ENCODE measurements at places on chromosomes 3 and 15.

DNA sequence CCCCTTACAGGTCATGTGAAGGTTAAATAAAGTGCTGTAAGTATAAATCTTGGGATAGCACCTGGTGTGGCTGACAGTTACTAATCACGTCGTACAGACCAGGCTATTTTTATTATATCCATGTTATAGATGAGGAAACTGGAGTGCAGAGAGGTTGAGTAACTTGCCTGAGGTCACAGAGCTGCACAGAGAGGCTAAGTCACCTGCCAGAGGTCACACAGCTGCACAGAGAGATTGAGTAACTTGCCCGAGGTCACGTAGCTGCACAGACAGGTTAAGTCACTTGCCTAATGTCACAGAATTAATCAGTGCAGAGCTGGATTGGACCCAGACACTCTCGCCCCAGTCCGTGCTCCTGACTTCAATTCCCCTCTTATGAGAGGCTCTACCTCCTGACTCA lies 171.5 kb downstream of the NUP210 start:
- DNase-seq, result no peak

DNA sequence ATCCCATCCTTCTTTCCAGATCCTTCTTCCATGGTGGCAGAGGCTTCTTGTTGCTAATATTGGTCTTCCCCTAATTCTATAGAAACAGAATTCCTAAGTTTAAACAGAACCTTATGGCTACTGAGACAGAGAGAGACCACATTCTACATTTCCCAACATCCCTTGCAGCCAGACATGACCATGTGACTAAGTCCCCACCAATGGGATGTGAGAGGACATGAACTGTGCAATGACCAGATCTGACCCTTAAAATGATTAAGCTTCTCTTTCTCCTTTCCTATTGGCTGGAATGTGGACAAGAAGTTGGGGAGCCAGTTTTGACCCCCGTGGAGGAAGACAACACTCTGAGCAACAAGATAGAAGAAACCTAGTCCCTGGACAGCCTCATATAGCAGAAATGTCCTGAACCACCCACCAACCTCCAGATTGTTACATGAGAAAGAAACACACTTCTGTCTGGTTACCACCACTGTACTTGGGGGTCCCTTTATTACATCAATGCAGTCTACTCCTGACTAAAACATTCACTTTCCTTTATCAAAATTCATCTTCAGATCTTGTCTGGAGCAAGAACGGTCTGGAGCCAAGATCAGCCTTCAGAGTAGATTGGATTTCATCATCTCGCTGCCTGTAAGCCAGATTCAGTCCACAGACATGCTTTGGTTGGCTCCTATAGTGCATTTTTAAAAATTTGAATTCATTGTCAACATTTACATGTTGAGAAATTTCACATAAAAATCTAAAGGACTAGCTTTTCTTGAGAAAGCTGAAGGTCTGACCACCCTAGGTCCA lies 183.9 kb downstream of the SHQ1 start:
- no peak for DNase-seq

- no peak for DNase-seq
Observed at GRCh38 chr3:32354362-32354778, 37.3 kb upstream of the CMTM7 start.

DNA sequence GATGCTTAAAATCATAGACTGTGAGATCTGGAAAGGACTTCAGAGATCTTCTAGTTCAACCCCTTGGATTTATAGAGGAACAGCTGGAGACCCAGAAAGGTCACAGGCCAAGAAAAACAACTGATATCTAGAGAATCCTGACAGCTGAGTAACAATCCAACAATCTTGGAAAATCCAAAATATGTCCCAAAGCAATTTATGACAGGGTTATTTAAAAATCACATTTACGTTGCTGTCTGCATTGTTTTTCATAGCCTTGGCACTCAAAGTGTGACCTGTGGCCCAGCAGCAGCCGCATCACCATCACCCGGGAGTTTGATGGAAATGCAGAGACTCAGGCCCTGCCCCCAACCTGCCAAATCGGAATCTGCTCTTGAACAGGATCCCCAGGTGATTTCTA lies 78.8 kb downstream of the FBN1 start:
- DNase-seq, result no peak

GRCh38 chr3:193564012-193564411 lies 9.3 kb upstream of the ATP13A4 start:
- no peak for DNase-seq

DNA sequence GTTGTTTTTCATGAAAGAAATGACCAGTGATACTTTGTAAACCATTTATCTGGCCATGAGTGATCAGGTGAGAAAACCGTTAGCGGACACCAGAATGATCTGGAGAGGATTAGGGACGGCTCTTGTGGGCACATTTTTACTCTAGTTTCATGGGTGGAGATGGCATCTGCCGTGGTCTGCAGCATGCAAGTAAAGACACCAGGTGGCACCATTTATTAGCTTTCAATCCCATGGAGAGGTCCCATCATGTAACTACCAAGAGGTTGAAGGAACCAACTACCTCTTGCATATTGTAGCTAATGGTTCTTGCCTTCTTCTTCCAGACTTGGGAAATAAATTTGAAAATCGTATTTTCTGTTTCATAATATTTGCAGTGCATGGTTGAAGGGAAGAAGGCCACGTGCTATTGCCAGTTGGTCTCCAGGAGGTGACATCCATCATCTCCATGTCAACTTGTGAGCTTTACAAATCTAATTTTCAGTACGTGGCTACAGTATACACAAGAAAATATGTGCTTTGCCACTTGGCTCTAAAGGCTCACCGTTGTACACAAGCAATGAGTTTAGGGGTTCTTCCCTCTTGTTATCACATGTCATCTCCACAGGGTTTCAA lies 1.5 kb upstream of the MAPKBP1 start:
- peak; percentile 12 for DNase-seq

- DNase-seq, result no peak
Observed at GRCh38 chr3:29568355-29568754, 287.5 kb downstream of the RBMS3 start.

GRCh38 chr3:25384471-25384870 lies 43.6 kb upstream of the RARB start:
- no peak for DNase-seq

DNA sequence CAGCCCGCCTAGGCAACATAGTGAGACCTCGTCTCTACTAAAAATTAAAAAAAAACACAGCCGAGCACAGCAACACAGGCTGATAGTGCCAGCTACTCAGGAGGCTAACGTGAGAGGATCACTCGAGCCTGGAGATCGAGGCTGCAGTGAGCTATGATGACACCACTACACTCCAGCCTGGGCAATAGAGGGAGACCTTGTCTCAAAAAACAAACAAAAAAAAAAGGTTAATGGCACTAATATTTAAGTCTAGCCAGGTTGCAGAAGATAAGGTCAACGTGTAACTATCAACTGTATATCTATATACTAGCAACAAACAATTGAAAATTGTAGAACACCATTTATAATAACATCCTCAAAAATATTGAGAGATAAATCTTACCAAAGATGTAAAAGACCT lies 75.1 kb downstream of the MYO9A start:
- DNase-seq, result no peak

GRCh38 chr15:67720556-67721175 lies 104.6 kb upstream of the SKOR1 start:
- DNase-seq, result no peak

GRCh38 chr15:48190932-48191573 lies 412 bp upstream of the CTXN2 start:
- no peak for DNase-seq

DNA sequence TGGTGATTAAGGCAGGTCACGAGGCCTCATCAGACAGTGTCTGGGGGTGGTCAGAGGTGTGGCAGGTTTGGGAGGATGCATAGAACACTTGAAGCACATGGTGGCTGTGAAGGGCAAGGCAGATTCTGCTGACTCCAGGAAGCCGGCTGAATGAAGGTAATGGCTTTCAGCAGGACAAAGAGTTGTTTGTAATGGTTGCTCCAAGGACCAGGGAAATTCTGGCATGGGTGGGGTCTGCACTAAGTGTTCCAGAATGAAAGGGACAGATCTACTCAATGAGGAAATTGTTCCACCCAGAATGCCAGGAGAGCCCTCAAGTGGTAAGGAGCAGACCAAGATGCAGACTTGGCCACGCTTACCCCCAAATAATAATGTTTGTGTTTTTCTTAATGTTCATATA lies 70.7 kb upstream of the ACAD9 start:
- no peak for DNase-seq

GRCh38 chr15:84003791-84004503 lies 231.6 kb upstream of the GOLGA6L4 start:
- no peak for DNase-seq

DNA sequence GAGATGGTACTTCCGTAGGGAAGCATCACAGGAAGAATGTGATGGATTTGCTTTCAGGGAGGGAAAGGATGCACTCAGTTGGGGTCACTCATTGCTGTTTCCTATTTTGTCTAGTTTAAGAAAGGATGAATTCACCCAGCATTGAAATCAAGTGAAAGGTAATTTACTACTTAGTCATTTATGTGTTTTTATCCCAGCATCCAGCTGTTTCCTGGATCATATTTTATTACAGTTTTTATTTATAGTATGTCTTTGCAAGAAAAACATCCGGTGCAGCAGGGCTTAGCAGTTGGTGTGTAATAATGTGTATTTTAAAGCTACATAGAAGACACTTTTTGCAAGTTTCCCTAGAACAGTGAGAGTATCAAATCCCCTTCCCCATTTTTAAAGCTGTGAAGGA lies 37.4 kb upstream of the GOLGA8B start:
- no peak for DNase-seq

DNA sequence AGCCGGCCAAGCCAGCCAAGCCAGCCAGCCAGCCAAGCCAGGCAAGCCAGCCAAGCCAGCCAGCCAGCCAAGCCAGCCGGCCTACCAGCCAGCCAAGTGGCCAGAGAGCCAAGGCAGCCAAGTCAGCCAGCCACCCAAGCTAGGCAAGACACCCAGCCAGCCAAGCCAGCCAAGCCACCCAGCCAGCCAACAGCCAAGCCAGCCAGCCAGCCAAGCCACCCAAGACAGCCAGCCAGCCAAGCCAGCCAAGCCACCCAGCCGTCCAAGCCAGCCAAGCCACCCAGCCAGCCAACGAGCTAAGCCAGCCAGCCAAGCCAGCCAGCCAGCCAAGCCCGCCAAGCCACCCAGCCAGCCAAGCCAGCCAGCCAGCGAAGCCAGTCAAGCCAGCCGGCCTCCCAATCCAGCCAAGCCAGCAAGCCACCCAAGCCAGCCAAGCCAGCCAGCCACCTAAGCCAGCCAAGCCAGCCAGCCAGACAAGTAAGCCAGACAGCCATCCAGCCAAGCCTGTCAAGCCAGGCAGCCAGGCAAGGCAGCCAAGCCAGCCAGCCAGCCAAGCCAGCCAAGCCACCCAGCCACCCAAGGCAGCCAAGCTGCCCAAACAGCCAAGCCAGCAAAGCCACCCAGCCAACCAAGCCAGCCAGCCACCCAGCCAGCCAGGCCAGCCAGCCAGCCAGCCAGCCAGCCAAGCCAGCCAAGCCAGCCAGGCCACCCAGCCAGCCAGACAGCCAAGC lies 200.5 kb downstream of the GOLGA6L6 start:
- DNase-seq, result no peak
